Pancreas (tissue), 10 donors: ENCODE measurements at places on chromosomes 12 and 14.

- H3K4me3 ChIP-seq = no peak overlapping the region
- no peak overlapping the region for H3K27ac ChIP-seq
- no peak for DNase-seq
- no peaks in the 10 kb centered on the region for H3K27me3 ChIP-seq
- H3K36me3 ChIP-seq = no peaks in the 10 kb centered on the region
- no peaks in the 10 kb centered on the region for H3K4me1 ChIP-seq
These were observed 24.5 kb upstream of the OVCH1 start for GRCh38 chr12:29521951-29522350.

- H3K27me3 ChIP-seq = no peaks in the 10 kb centered on the region
- no peaks in the 10 kb centered on the region for H3K36me3 ChIP-seq
- DNase-seq = no peak
- no peaks in the 10 kb centered on the region for H3K4me1 ChIP-seq
These were observed 117.2 kb downstream of the NUAK1 start for GRCh38 chr12:106021516-106021915.

GRCh38 chr14:63949696-63950095 lies 96.9 kb downstream of the SYNE2 start:
- no peaks in the 10 kb centered on the region for H3K4me1 ChIP-seq
- H3K27ac ChIP-seq = no peak overlapping the region
- H3K36me3 ChIP-seq = peaks cover 12% of the 10 kb centered on the region
- no peak for DNase-seq

GRCh38 chr12:42396473-42397259 lies 70.7 kb downstream of the PPHLN1 start:
- no peaks in the 10 kb centered on the region for H3K4me1 ChIP-seq
- no peak for DNase-seq
- H3K27ac ChIP-seq = no peak overlapping the region
- H3K4me3 ChIP-seq = no peak overlapping the region
- peaks cover 4% of the 10 kb centered on the region for H3K36me3 ChIP-seq

DNA sequence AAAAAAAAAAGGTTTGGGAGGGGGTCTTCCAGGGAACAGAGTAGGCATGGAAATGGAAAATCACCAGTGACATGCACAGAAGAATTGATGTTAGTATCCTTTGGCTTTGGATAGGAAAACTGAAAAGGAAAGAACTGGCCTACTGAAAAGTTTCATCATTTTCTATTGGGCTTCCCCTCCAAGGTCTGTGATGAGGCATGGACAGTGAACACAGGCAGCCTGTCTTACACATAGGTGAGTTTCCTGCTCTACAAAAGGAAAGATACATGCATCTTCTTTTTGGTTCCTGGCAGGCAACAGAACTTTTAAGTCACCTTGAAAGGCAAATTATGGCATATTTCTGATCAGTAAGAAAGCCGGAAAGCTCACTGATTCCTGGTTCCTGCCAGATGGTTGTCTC lies 5.8 kb downstream of the BMAL2 start:
- no peaks in the 10 kb centered on the region for H3K27me3 ChIP-seq
- DNase-seq = no peak
- no peak overlapping the region for H3K4me3 ChIP-seq
- H3K27ac ChIP-seq = no peak overlapping the region
- H3K4me1 ChIP-seq = peaks cover 38% of the 10 kb centered on the region

GRCh38 chr12:14387219-14387871 lies 21.9 kb downstream of the ATF7IP start:
- peaks cover 25% of the 10 kb centered on the region for H3K4me1 ChIP-seq
- H3K27ac ChIP-seq = no peak overlapping the region
- no peaks in the 10 kb centered on the region for H3K27me3 ChIP-seq
